Stimulated activated CD8-positive, alpha-beta memory T cell treated with anti-CD3 and anti-CD28 coated beads, Interleukin-12 subunit alpha, Interleukin-12 subunit beta, amount 100 ng/mL, for 4 hours (primary cell): ENCODE measurements at places on chromosomes 11 and 22.
A peak's percentile ranks its signal among the peaks of the same experiment; 100 is the strongest.

GRCh38 chr11:70240337-70240736, 30.2 kb upstream of the PPFIA1 start:
- no peak for DNase-seq

GRCh38 chr11:16000065-16000464, 356.3 kb downstream of the SOX6 start:
- DNase-seq: no peak

- DNase-seq: peak; percentile 79
These were observed at the start of gene ACER3 for GRCh38 chr11:76860539-76861475. Gene ACER3 (plus strand): TSS chr11:76860918. CDS start chr11:76860977, 59 bp downstream.

DNA sequence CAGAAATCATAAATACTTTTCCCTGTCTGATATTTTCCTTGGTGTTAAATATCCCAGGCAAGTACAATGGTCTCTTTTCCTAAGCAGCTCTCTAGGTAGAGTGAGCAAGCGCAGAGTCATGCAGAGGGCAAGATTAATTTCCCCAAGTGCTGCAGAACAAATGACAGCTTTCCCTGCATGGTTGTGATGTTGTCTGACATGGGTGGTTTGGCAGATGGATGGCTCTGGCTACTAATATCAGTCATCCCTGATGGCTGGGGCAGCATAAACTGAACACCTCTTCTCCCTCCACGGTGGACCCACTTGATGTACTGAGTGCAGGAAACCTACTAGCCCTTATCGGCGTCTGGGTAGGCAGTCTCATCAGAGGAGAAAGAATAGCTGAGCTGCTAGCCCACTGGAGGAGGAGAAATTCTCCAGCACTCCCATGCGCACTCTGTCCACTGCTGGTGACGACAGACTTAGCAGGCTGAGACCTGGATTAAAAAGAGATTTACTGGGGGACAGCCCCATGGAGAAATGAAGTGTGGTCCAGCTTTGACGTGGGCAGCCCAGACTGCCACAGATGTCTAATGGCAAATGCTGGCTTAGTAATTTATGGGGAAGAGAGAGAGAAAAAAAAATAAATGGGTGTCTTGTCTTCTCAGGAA, 202.9 kb downstream of the DBX1 start:
- no peak for DNase-seq

GRCh38 chr22:39933741-39934140, 26.5 kb upstream of the TMA7B start:
- no peak for DNase-seq

DNA sequence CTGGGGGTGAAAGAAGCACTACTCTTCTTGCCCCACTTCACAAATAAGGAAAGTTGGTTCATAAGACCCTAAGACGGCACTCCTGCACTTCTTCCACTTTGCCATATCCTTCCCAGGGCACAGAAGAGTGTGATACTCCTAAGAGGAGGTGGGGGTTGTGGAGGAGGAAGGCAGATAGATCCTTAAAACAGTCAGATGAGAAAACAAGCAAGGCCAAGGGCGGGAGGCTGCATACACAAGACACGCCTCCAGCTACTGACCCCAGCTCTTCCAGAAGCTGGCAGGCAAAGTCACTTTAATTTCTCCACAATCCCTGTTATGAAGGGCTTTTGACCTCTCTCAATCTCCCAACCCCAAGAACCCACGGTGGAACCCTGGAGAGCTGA, 1.6 kb upstream of the CHRM4 start:
- DNase-seq: no peak

- DNase-seq: no peak
These were observed 155.2 kb downstream of the MAML2 start for GRCh38 chr11:96187822-96188221.

DNA sequence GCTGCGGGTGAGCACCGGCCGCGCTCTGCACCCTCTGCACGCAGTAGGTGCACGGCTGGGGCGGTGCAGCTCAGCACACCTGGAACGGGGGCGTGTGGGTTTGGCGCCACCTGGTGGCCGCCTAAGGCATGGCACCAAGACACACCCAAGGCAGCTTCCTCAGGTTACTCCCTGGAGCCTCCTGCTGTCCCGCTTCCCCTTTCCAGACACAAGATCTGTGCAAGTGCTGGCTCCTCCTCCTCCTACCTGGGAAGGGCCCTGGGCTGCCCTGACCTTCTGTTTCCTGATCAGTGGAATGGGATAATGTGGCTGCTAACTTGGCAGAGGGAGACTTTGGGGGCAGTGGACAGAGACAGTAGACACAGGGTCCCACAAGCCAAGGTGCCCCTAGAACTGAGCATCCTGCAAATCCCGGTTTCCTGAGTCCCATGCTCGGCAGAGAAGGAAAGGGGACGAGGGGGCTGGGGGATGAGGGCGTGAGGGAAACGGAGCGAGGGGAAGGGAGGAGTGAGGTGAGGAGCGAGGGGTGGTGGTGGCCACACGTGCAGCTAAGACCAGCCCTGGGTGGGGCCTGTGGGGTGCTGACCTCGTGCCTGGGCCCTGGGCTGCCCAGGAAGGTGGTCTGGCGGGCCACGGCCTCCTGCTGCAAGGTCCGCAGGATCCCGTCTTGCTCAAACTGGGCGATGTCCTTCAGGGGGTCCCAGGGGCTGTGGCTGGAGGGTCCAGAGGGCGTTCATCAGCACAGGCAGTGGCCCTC, 34.8 kb upstream of the CARS1 start:
- peak; percentile 53 for DNase-seq

DNA sequence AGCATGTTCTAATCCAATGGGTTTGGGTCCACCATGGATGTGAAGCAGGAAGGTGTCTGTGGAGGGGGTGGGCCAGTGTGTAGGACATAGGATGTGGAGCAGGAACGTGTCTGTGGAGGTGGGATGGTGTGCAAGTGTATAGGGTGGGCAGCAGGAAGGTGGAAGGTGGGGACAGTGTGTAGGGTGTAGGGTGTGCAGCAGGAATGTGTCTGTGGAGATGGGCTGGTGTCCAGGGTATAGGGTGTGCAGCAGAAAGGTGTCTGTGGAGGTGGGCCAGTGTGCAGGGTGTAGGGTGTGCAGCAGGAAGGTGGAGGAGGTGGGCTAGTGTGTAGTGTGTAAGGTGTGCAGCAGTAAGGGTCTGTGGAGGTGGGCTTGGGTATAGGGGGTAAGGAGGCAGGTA, 1068.0 kb downstream of the NTM start:
- no peak for DNase-seq

DNA sequence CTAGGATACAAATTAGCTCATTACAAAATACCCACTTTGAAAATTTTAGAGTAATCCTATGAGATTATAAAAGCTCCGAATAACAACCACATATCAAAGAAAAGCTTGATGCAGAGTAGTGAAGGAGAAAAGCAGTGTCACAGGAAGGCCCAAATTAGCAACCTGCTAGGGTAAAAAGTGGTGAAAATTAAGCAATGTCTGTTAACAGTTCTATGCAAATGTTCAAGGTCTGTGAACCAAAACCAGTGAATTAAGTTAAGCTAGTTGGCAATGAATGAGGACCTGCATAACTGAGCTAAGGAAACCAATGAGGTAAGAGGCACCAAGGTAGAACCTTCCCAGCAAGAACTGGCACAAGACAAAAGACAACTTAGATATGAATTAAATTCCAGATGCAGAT, 29.6 kb downstream of the PRDM10 start:
- DNase-seq: no peak

GRCh38 chr22:49983148-49984042, 22.8 kb downstream of the PIM3 start:
- DNase-seq: peak; percentile 33

DNA sequence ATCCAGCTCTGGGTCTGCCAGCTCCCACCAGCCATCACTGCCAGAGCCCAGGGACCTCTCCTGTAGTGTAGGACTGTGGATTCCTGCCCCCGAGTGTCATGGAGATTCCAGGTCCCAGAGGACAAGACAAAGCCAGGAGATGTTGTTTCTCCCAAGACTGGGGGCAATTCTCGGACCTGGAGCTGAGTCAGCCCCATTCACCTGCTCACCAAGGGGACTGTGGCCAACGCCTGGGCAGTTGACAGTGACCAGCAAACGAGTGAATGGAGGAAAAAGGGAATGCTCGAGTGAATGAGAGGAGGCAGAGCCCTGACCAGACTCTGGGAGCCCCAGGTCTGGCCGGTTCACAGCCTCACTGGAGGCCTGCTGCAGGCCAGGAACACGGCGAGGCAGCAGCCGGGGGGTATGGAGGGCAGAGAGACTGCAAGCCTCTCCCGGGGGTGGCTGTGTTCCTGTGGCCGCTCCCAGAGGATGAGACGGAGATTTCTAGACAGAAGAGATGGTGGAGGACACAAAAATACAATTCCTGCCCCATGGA, 61.3 kb upstream of the PRR5 start:
- no peak for DNase-seq

GRCh38 chr11:56911312-56911711, 77.4 kb upstream of the OR5AK2 start:
- DNase-seq: no peak

DNA sequence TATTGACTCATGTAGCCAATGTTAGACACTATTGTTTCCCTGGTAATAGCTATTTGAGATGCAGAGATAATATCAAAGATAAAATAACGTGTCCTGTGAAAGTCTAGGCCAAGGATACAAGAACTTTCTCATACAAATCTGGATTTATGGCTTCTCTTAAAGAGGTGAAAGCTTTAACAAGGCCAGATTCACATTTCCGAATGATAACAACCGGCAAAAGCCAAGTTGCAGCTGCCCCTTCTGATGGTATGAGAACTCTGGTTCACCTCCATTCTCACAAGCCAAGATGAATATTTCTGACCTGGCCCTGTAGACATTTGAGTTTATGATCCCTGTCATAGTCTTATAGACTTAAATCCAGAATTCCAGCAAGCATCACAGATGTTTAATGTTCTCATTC, 230.4 kb upstream of the ZC3H12C start:
- no peak for DNase-seq

- no peak for DNase-seq
These were observed 670 bp downstream of the NEFH start for GRCh38 chr22:29480512-29481264.

DNA sequence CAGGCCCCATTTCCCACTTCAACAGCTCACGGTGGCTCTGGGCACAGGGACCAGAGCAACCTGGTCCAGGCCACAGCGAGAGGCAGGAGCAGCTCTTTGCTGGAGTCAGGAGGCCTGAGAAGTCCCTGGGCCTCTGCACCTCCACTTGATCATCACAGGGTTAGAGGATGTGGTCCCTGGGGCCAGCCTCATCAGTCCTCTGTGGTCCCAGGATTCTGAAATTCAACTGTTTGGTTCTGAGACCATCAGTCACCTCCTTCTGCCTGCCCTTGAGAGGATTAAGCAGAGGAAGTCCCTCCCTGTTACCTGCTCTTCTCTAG, 24.9 kb upstream of the CBX7 start:
- no peak for DNase-seq

GRCh38 chr11:77081976-77082836, 15.4 kb downstream of the CAPN5 start:
- no peak for DNase-seq

- DNase-seq: no peak
These were observed 56.2 kb downstream of the GGTLC2 start for GRCh38 chr22:22700631-22701030.

- no peak for DNase-seq
These were observed 52.7 kb upstream of the CCND1 start for GRCh38 chr11:69588270-69588669.

GRCh38 chr22:41576877-41577276, 12.8 kb downstream of the PMM1 start:
- no peak for DNase-seq

GRCh38 chr11:122038543-122038942, 77.5 kb downstream of the BLID start:
- no peak for DNase-seq
